ENCODE measurements at places on chromosomes 1 and 21. TPM values are rescaled to one million over a fixed set of nuclear protein-coding genes. Genes with fewer than 3 reads are reported as not detected.
A peak's percentile ranks its signal among the peaks of the same experiment; 100 is the strongest.

GRCh38 chr21:37146320-37147235, 73.5 kb downstream of the TTC3 start:
- DNase-seq = no peak

FAM43B gene
- not detected for total RNA-seq

GIPC2 gene
- total RNA-seq = 0.41 TPM

ILDR2 gene
- total RNA-seq = 15.1 TPM

IKBKE gene
- 14.9 TPM for total RNA-seq

DNA sequence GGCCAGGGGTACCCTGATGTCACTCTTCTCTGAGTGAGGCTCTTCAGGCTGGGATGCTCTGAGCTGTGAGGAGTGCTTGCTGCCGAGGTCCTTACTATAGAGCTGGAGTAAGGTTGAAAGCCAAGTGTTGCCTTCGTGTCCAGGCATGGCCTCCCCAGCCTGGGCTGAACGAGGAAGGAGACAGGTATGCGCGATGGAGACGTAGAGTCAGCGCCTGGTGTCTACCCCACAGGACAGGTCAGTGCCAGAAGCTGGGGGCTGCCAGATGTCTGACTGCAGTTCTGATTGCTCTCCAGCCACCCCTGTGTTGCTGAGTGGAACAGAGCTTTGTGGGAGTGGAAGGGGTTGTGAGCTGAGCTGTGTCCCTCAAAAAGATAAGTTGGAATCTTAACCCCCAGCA, 135.8 kb upstream of the AJAP1 start:
- DNase-seq = no peak

ETV3L gene
- not detected for total RNA-seq

- no peak for DNase-seq
Measured at GRCh38 chr1:177301425-177302124, 130.8 kb downstream of the BRINP2 start.

- no peak for DNase-seq
Measured at GRCh38 chr1:173134029-173134428, 73.1 kb downstream of the TNFSF4 start.

DNA sequence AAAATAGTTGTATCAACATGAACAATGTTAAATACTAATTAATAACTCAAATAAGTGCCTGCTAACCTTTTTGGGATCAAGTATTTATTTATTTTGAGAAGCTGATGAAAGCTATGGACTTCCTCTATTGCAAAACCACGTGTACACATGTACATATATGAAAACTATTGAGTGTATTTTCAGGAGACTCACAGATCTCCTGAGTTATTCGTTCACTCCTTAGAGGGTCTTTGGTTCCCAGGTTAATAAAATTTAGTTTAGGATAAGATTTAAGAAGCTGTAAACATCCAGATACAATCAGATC, 130.5 kb downstream of the DISC1 start:
- no peak for DNase-seq

DNA sequence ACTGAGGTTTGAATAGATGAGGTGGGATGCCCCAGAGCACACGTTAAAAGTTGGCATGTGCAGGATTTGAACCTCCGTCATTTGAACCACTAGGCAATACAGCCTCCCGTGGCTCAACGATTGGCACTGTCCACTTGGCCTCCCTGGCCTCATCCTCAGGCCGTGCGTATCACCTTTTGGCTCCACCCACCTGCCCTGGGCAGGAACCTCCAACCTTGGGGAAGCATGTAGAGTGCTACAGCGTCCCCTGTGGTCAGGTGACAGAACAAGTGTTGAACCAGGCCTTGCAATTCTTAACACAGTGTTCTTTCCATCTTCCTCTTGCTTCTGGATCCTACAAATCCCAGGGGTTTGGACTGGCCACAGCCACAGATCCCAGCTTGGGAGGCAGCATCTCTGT, 112.6 kb downstream of the PAX7 start:
- no peak for DNase-seq

- DNase-seq = peak; percentile 48
Measured at GRCh38 chr1:3695326-3696217, 43.3 kb downstream of the TP73 start.

- no peak for DNase-seq
Measured at GRCh38 chr21:35348686-35349085, 299.6 kb upstream of the RUNX1 start.

AKNAD1 gene
- not detected for total RNA-seq

- no peak for DNase-seq
Measured at GRCh38 chr1:68456202-68456601, 6.4 kb upstream of the RPE65 start.

- DNase-seq = no peak
Measured at GRCh38 chr1:116257836-116258235, 115.2 kb upstream of the ATP1A1 start.

- DNase-seq = no peak
Measured at GRCh38 chr1:196677781-196678509, 26.1 kb downstream of the CFH start.

TCEA3 gene
- total RNA-seq = 8.3 TPM

Data from activated CD8-positive, alpha-beta T cell treated with anti-CD3 and anti-CD28 coated beads for 36 hours (primary cell).